ENCODE measurements at places on chromosomes 3 and 15.

DNA sequence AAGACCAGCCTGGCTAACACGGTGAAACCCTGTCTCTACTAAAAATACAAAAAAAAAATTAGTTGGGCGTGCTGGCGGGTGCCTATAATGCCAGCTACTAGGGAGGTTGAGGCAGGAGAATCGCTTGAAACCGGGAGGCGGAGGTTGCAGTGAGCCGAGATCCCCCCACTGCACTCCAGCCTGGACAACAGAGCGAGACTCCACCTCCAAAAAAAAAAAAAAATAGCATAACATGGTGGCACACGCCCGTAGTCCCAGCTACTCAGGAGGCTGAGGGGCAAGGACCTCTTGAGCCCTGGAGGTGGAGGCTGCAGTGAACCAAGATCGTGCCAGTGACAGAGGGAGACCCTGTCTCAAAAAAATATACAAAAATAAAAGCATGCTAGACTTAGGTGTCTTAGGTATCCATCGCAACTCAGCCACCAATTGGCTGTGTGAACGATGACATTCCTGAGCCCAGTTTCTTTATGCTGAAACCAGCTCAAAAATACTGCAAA, 6.2 kb downstream of the PLCH1 start:
- no peak for DNase-seq

DNA sequence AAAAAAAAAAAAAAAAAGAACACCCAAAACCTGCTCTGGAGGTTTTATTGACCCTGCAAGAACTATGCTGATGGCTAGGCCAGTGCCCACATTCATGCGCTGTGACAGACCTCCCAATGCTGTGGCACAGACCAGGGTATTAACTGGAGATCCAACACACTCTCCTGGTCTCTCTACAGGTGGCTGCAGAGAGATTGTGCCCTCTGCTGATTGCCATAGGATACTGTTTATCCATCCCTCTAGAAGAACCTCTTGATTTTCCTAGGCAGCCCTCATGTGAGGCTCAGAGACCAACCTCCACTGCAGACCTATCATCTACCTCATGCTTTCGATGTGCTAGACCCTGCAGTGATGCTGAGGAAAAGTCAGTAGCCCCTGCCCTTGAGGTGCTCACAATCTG, 125.5 kb upstream of the TRIM42 start:
- no peak for DNase-seq

DNA sequence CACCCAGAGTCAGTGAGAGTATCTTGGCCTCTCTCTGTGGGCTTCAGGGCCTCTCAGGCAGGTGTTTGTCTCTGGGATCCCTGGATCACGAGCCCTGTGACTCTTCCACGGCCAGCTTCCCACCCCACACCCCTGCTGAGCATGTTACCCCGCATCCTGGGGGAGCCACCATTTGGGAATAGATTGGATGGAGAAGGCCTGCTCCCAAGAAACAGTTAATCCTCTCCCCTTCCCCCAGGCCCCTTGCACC, 15.5 kb upstream of the SRP14 start:
- no peak for DNase-seq

GRCh38 chr3:183100376-183100775, 1.1 kb upstream of the MCCC1 start:
- no peak for DNase-seq

- peak; percentile 20 for DNase-seq
These were observed 169.9 kb downstream of the XXYLT1 start for GRCh38 chr3:195101001-195101583.

DNA sequence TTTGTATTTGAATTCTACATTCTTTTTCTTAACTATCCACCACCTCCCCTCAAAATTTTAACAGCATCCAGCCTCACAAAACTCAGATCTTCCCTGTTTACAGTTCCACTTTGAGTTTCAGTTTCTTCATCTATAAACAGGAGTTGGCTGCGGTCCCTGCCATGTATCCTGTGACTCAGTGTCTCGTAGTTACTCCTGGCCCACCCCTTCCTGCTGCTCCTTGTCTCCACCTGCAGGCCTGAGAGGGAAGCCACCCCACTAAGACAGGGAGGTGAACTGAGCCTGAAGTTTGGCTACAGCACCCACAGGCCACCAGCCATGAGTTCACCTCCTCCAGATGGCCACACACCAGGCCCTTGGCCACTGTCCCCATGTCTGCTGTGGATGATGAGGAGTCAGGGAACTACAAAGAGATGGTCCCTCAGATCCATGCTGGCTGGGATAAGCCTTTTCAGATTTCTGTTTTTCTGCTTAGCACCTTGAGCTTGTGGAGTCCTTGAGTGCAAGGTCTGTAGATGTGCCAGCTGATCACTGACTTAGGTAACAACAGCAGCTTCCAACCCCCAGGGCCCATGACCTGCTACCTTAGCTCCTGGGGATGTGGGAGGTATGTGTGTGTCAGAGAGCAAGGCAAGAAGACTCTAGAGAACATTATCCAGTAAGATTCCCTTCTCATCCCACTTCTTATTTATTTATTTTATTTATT, 37.5 kb downstream of the CD86 start:
- peak; percentile 36 for DNase-seq

DNA sequence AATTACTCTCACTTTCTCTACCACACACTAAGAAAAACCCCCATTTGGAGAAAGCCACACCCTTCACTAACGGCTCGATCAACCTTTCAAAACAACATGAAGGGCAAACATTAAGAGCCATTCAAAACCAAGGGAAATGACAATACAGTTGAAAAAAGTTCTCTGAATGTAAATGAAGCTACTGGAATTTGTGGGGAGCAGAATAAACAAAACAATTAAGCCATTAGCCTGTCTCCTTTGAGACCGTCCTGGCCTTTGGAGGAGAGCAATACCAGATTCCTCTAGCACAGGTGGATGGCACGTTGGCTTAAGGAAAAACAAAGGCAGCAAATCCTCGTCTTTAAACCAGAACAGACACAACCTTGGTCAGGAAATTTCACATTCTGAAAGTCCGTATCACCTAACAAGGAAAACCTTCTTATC, 18.7 kb downstream of the MYO1E start:
- DNase-seq: no peak

DNA sequence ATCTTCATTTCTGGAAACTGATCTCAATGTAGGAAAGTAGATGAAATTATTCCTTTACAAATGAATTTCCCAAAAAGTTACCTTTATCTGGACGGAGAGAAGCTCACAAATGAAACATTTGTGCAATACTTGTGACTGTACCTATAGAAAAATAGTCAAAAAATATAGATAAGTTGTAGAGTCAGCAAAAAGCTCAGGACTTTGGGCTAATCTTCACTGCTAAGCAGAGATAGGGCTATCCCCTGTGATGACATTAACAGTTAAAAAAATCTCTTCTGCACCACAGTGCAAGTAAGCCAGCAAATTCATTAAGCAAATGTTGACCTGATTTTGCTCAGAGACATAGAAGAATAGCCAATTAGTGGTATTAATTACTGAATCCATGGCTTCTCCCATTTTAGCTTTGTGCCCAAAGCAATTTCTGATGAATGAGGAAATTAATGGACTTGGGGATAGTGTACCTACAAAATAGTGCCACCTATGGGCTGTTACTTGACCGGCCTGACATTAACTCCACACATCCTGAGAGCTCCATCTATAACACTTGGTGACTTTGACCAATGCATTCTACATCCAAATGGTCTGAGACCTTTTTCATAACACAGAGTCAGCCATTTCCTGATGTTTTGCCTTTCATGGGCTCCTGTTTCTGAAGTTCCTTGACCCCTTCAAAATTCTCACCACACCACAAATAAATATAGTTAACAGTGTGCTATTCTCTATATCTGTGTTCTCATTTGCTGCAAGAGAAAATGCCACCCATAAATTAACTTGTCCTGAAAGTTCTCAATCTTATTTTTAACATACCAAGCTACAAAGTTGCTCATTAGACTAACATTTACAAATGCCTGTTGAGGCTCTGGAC, 105.0 kb downstream of the SSR3 start:
- DNase-seq: peak; percentile 11

DNA sequence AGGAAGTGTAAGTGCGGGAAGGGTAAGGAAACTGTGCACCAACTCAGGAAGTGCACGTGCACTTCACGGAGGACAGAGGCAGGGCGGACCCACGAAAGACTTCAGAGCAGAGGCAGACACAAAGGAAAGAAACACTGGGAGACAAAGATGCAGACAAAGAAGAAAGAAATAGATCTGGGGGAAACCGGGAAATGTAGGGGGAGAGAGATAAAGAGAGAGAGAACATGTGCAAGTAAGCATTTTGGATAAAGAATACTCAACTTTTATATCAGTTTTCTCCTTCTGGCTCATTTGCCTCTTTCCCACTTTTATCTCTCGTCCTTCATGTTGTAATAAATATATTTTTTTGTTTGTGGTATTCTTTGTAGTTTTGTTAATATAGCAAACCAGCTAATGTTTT, 204.2 kb downstream of the WDR72 start:
- DNase-seq: no peak

DNA sequence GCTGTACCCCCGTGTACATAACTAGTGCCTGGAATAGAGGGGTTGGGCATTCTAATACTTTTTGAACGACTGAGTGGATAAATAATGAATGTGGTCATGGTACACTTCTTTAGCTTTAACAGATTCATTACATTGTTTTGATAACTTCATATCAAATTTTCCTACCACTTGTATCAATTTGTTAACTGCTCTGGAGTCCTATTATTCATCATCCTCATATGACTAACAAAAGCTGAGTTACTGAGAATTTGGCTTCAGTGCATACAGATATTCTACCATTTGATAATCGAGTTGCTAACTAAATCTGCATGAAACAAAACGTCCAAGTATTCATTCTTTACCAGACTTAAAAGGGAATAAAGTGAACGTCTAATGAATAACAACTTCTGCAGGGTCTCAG, 31.7 kb downstream of the FRMD5 start:
- DNase-seq: no peak
